ENCODE measurements at places on chromosomes 3 and 15.

DNA sequence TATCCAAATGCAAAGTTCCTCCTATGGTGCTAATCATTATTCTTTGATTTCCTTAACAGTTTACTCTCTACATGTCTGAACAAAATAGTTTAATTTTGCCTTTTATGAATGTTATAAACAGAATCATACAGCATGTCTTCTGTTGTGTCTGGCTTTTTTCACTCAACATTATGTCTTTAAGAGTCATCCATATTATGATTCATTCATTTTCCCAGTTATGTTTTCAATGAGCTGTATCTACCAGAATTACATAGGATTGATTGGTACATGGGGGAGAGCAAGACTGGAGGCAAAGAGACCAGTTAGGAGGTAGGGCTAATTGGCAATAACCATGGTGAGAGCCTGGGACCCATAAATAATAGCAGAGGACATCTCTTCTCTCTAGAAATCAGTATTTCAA, 16.6 kb upstream of the RAP2B start:
- no peak for DNase-seq

DNA sequence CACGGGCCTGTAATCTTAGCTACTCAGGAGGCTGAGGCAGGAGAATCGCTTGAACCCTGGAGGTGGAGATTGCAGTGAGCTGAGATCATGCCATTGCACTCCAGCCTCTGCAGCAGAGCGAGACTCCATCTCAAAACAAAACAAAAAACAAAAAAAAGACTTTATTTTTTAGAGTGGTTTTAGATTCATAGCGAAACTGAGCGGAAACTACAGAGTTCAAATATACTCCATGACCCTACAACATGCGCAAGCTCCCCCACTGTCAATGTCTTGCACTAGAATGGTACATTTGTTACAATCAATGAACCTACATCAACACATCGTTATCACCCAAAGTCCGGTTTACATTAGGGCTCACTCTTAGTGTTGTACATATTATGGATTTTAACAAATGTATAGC, 2.2 kb upstream of the CRTAP start:
- no peak for DNase-seq

DNA sequence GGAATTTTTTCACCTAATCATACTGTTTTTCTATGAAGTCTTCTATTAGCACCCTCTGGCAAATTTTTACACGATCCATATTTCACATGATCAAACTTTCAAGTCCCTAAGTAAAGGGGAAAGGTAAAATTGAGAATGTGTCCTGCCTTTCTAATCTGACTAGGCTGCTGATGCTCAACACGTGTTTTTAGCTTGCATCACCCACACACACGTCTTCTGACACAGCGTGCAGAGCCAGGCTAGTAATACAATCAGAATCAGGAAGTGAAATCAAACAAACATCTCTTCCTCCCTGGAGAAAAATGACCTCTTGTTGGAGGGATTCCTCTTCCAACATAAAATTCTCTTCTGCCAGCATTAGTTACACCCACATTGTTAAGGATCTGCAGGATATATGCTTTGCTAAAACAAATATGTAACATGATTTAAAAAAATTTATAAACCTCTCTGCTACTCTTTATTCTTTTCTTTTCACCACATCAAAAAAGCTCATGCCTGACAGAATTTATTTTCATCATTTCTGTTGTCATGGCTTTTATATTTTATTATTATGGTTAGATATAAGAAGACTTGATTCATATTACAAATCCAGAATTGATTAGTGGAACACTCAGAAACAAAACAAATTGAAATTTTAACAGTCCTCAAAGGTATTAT, 122.4 kb downstream of the RAP2B start:
- peak; percentile 82 for DNase-seq

GRCh38 chr3:123286308-123287023, 84.7 kb downstream of the SEC22A start:
- DNase-seq: peak; percentile 56

- DNase-seq: peak; percentile 82
Measured at GRCh38 chr15:28191832-28192231, 92.7 kb upstream of the OCA2 start.

GRCh38 chr3:111853068-111853467, 6.0 kb upstream of the PHLDB2 start:
- no peak for DNase-seq

DNA sequence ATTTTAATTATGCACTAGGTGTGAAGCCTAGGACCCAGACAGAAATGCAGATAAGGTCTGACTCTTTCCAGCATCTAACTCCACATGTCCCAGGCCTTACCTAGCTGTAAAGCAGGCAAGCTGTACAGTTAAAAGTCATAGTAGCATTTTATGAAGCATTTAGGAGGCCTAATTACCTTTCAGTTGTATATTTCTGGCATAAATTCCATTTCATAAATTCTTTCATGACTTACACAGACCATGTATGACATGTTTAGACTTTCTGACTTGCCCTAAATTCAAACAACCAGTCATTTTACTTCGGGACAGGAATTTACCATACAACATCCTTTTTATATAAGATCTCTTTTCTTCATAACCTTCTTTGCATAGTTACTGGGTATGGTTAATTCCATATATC, 35.3 kb upstream of the THUMPD3 start:
- no peak for DNase-seq

- no peak for DNase-seq
Measured at GRCh38 chr3:15288331-15289035, 43.9 kb downstream of the SH3BP5 start.

GRCh38 chr15:87224404-87224803, 1032.1 kb downstream of the NTRK3 start:
- no peak for DNase-seq

DNA sequence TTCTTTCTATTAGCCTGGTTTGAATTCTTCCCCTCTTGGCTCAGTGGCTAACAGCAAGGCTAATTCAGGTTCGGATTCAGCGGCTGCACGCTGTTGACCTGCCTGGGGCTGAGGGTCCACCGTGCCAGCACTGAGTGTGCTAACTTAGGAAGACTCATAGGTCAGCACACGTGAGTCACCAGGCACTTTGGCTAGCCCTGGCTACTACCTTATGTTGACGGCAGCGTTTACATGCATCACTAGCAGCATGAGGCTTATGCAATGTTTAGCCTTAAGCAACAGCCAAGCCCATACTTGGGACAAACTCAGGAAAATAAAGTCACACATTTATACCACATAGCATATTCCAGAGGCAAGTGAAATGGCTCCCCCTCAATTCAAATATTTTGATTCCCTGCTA, 137.7 kb downstream of the RAB11A start:
- DNase-seq: peak; percentile 100

DNA sequence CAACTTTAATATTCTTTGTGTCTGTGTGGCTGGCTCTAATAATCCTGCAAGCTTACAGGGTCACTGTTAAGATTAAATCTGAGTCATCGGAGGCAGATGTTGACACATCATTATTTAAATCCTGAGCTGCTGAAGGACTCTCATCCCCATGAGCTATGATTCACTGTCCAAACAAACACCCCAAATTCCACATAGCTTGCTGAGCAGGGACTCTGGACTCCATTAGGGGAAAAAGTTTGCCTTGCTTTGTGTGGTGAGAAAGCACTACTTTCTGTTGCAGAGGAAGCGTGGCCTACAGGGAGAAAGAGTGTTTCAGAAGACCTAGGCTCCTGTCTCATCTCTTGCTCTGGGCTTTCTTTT, 213.7 kb downstream of the PDCD6IP start:
- peak; percentile 98 for DNase-seq

DNA sequence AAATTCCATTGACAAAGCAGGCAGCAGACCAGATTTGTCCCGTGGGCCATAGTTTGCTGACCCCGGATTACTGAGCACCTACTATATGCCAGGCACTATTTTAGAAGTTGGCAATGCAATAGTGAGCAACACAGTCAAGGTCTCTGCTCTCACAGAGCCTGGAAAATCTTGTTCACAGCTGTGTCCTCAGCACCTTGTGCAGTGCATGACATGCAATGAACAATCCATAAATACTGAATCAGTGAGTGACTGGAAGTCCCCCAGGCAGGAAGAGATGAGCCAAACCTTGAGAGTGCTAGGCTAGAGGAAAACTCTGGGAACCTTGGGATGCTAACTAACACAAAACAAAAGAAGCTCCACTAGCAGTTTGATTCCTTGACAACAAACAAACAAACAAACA, 14.4 kb downstream of the TM4SF1 start:
- peak; percentile 52 for DNase-seq

All from renal cortical epithelial cell (primary cell).